Activated CD4-positive, alpha-beta T cell treated with anti-CD3 and anti-CD28 coated beads, Interleukin-10, Interleukin-2, amounts not matched to agents 100 ng/mL and 50 ng/mL, durations not matched to agents 16 hours and 8 hours (primary cell): ENCODE measurements at places on chromosomes 1 and 21.
A peak's percentile ranks its signal among the peaks of the same experiment; 100 is the strongest.

DNA sequence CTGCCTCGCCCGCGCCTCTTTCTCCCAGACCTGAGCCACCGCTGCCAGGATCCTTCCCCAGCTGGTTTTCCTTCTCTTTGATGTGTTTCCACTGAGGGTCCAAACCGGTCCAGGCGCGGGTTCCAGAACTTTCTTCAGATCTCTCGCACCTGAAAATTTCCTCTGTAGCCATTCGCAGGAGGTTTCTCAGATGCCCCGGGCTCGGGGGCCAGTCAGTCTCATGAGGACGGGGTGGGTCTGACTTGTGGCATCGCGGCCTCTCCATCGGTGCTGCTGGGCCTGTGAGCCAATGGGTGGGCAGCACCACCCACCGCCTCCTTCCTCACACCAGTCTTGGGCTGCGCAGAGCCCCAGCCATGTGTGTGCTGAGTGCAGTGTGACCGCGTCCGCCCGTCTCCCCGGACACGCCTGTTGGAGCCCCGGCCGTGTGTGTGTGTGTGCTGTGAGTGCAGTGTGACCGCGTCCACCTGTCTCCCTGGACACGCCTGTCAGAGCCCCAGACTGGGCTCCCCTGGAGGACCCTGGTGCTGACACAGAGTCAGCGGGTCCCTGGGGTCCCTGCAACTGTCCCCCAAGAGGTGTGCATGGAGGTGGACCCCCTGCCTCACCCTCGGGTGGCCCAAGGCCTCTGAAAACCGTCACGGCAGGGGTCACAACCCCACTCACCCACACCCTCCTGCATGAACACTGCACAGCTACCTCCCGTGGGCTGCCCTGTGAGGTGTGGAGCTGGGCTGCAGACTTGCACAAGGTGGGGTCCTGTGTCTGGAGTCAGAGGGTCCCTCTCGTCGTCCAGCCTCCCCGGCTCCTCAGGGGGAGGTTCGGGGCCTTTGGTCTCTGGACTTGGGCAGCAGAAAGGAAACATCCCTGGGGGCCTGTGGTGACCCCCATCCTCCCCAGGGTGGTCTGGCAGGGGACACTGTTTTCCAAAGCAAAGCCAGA is 20.2 kb downstream of the COL18A1 start:
- DNase-seq: no peak

DNA sequence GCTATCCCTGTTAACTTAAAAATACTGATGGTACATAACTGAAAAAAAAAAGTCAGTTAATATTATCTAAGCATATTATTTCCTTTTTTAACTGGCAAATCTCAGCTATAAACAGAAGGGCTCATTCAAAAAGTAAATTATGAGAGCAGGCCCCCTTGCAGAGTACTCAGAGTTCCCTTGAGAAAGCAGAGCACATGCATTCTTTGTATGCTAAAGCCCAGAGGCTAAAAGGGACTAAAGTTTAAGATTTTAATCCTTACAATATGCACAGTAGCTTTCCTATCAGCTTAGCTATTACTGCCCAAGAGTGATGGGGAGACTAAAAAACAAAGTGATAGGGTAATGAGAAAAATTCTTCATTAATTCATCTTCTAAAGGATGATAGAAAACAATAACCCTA is 18.5 kb downstream of the SLC16A1 start:
- DNase-seq: no peak

DNA sequence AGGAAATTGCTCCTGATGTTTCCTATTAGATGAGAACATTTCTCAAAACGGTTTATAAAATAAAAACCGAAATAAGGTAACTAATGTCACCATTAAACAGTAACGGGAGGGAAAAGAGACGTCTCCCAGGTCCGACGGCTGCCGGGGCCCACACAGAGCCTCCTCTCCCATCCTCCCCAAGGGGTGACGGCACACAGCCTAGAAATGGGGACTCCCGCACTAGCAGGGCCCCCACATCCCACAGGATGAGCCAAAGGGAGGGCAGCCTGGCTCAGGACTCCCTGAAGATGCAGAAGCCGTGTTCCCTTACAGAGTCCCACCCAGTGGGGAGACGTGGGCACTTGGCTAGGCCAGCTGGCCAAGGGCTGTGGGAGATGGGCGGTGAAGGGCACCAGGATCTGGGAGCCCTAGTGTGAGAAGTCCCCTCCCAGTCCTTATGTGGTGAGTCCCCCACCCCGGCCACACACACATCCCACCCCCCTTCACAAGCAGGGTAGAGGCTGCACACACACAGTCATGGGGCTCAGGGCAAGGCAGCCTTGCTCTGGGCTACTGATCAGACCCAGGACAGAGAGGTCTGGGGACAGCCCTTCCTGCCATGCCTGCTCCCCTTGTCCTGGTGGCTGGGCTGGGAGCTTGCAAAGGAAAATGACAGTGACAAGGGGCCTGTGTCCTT is 3.3 kb downstream of the KRTAP10-3 start:
- no peak for DNase-seq

DNA sequence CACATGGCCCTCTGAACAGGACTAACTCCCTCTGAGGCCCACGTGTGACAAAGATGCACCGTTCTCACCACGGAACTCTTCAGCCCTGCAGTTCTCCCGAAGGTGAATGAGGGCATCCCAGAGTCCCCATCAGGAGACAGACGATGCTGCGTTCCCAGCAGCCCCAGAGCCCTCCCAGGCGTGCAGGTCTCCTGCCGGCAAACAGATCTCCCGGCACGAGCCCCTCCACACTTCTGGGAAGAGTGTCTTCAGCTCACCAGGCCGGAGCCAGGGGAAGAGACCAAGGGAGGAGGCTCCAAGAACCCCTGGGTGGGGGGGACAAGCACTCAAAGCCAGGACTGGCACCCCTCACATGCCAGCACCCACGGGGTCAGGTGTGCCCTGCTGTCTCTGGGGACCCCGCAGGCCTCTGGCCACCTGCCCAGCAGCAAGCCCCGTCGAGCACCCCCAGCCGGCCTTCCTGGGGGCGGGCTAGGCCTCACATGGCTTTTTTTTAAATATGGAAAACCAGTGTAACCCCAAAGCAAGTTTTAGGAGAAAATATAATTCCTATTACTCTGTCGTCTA is 45.1 kb upstream of the TRAPPC10 start:
- DNase-seq: no peak

DNA sequence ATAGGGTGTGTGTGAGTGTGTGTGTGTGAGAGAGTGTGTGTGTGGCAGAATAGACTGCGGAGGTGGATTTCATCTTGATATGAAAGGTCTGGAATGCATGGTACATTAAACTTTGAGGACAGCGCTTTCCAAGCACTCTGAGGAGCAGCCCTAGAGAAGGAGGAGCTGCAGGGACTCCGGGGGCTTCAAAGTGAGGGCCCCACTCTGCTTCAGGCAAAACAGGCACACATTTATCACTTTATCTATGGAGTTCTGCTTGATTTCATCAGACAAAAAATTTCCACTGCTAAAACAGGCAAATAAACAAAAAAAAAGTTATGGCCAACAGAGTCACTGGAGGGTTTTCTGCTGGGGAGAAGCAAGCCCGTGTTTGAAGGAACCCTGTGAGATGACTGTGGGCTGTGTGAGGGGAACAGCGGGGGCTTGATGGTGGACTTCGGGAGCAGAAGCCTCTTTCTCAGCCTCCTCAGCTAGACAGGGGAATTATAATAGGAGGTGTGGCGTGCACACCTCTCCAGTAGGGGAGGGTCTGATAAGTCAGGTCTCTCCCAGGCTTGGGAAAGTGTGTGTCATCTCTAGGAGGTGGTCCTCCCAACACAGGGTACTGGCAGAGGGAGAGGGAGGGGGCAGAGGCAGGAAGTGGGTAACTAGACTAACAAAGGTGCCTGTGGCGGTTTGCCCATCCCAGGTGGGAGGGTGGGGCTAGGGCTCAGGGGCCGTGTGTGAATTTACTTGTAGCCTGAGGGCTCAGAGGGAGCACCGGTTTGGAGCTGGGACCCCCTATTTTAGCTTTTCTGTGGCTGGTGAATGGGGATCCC is 18.3 kb upstream of the HDAC1 start:
- peak; percentile 84 for DNase-seq

DNA sequence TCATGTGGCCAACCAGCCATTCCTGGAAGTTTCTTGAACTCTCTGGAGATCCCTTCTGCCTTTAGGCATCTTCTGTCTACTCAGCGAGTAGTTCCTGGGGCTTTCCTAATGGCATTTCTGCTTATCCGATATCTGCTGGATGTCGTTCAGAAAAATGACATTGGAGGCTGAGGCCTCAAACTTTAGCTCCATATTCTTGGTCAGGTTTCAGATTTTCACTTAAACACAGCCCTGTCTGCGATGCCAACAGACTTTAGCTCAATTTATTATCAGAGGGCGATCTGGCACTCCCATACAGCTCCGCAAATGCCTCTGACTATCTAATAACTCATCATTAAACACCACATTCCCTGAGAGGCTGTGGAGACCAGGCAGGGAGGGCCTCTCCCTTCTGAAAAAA is 46.3 kb upstream of the ETS2 start:
- DNase-seq: no peak

DNA sequence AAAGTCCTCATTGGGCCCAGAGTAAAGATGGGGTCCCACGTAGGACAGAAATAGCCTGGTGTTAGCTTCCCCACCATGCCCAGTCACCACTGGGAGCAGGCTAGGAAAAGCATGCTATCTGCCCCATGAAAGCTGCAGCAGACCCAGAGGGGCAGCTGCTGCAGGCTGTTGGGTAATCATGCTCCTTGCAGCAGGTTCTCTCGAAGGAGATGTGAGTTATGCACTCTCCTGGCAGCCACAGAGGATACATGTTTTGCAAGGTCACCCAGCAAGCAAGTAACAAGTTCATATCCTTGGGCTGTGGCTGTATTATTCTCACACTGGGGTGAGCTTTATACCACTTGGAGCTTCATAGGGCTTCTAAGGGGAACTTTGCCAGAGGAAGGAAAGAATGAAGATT is 9.1 kb upstream of the HEYL start:
- DNase-seq: no peak
